Activated T-cell treated with anti-CD3 and anti-CD28 coated beads, Interleukin-2, amount 50 U/mL, for 48 hours (primary cell): ENCODE measurements at places on chromosomes 2 and 18.

DNA sequence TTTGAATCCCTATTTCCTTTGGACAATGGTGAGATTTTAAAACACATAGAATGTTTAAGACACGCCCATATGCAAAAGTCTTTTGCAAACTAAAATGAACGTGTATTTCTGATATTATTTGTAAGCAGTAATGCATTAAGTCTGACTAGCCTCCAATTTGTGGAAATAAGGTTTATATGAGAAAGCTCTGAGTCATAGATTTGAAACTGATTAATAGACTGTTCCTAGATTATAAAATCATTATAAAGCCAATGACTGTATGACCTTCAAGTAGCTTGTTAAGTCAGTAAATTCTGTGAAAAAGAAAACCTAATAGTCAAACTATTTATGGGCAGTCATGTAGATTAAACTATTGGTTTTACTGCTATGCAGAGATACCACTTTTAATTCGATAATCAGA lies 12.8 kb upstream of the EFEMP1 start:
- no peak for DNase-seq

DNA sequence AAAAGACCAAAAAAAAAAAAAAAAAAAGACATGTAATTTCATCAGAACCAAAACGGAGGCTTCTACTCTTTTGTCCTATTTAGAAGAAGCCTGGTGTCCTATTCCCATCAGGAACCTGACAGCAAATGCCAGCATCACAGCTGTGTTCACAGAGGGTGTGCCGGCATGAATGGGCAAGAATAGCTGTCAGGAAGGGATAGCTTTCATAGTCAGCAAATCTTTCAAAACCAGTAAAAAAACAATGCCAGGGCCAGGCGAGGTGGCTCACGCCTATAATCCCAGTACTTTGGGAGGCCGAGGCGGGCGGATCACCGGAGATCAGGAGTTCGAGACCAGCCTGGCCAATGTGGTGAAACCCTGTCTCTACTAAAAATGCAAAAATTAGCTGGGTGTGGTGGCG lies 231.8 kb upstream of the PXDN start:
- no peak for DNase-seq

DNA sequence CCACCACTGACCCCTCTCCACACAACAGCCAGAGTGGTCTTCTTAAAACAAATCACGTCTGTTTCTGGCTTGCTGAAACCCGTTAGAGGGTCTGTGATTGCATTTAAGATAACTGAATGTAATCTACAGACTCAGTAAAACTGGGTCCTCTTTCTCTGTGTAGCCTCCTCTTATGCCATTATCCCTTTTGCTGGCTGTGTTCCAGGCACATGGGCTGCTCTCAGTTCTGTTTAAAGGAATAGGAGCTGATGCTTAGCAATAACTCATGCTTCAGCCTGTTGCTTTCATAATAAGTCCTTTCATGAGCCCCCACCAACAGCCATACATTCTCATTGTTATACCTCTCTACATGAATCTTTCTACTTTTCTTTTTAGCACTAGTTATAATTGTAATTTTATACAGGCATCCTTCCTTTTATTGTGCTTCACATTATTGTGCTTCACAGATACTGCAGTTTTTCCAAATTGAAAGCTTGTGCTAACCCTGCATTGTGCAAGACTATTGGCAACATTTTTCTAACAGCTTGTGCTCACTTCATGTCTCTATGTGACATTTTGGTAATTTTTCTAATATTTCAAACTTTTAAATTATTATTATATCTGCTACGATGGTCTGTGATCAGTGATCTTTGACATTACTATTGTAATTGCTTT lies 782.6 kb downstream of the MBD2 start:
- no peak for DNase-seq

DNA sequence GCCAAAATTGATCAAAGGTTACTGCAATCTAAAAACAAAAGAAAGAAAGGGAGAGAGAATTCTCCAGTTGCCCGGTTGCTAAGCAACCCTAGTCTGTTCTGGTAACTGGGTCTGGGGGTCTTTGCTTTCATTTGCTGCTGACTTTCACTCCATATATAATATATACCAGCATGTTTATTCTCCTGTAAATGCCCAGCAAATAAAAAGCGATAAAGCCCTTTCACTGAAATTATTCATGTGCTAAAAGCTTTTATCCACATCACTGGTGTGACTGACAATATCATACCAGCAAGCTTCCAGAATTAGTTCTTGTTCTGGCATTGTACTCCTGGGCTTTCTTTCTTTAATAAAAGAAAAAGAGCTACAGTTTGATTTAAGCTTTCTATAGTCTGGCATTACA lies 75.5 kb upstream of the ST8SIA3 start:
- no peak for DNase-seq

GRCh38 chr2:43270930-43271615 lies 44.7 kb upstream of the ZFP36L2 start:
- no peak for DNase-seq

- DNase-seq = no peak
Measured at GRCh38 chr2:239462671-239463506, 62.1 kb upstream of the HDAC4 start.

DNA sequence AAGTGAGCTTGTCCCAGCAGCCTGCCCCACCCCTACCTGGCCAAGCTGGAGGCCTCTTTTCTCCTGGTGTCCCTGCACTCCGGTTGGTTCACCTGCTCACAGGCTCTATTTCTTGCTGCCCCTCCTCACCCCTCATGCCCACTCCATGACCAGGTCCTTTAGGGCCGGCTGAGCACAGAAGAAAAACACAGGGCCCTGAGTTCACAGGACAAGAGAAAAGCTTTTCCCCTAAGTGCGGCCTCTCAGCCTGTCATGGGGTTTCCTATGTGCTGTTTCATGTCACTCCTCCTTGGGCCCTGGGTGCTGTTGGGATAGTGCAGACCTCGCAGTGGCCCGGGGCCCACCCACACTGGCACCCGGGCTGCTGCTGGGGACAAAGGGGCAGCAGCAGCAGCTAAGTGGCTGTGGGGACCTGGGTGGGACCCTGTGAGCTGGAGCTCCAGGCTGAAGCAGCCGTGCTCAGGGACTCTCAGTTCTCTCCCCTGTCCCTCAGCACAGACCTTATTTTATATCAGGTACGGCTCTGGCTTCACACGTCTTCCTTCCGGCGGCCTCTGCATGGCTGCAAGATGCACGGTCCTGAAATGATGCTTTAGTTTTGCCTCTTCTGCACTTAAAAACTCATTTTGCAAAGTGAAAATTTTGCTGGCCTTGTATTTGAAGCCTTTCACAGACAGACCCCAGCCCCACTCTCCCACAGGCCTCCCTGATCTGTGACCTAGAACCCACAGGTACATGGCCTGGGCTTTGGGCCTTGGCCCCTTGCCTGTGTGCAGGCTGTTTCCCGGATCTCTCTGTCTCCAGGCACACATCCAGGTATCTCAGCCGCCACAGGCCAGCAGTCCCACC lies 71.8 kb downstream of the SH3RF3 start:
- no peak for DNase-seq

GRCh38 chr2:200477667-200478131 lies 32.2 kb downstream of the KCTD18 start:
- no peak for DNase-seq

- no peak for DNase-seq
Measured at GRCh38 chr2:44778221-44778654, 163.3 kb upstream of the SIX3 start.

- no peak for DNase-seq
Measured at GRCh38 chr18:70339915-70340314, 51.1 kb downstream of the SOCS6 start.

DNA sequence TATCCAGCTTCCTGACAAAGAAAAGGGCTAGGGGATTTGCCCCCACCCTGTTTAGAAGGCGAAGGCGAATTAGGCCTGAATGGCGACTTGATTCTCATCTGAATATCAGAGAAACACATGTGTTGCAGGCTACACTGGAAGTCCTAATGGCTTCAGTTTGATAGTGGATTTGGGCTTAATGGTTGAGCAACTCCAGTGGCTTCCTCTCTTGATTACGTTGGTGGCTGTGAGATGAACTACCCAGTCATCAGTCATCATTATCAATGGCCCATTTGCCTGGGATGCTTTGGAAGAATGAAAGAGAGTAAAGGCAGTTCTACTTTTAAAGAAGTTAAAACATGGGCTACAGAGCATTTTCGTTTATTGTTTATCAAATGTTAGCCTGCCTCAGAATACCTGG lies 60.9 kb upstream of the IL1R1 start:
- no peak for DNase-seq

DNA sequence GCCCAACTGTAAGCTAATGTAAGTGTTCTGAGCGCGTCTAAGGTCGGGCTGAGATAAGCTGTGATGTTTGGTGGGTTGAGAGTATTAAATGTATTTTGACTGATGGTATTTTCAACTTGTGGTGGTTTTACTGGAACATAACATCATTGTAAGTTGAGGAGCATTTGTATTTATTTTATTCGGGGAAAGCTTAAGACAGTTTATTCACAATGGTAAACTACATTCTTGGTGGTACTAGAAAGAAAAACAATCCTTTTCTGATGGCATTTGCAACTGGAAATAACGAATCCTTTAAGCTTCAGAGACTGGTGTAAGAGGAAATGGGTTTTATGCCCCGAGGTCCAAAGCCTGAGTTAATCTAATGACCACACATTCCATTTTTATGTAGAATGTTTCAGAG lies 283.3 kb upstream of the NETO1 start:
- no peak for DNase-seq

GRCh38 chr2:236644502-236644911 lies 74.9 kb downstream of the ACKR3 start:
- no peak for DNase-seq

DNA sequence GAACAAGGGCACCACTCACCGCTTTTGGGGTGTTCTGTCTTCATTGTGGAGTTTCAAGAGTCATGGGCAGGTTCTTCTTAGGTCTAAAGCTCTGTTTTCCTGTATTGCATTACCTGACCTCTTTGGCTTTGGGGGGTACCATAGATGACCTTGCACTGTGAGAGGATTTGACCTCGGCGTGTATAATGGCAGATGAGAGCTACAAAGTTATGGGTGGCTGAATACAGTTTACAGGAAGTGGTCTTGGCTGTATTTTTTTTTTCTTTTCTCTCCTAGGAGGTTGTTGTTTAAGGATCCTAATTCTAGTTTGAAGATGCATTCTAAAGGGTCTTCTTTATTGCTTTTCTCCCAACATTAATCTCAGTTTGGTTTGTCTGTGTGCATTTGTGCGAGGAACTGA lies 11.5 kb downstream of the GAL3ST2 start:
- DNase-seq = no peak

GRCh38 chr2:102975996-102976975 lies 214.5 kb downstream of the TMEM182 start:
- no peak for DNase-seq

GRCh38 chr2:240437861-240438809 lies 2.7 kb downstream of the GPC1 start:
- DNase-seq = peak; percentile 83

GRCh38 chr2:37415128-37415820 lies 70.8 kb downstream of the QPCT start:
- DNase-seq = no peak

DNA sequence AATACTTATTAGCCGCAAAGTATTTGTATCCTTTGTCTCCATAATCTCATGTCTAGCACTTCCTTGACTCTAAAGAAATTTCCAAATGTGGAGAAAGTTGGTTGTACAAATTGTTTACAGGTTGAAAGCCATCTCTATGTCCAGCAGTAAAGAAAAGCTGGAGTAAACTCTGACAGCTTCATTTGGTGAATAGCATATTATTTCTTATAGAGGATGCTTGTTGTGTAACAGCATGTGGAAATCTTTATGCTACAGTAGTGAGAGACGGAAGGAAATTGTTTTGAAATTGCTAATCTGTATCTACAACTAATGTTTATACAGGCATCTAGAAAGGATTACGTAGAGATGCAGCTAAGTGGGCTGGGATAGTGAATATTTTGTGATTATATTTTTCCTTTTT lies 78.5 kb downstream of the UGGT1 start:
- DNase-seq = no peak
